ENCODE measurements at places on chromosomes 4 and X. TPM values are rescaled to one million over a fixed set of nuclear protein-coding genes. Genes with fewer than 3 reads are reported as not detected.

PTCHD1 gene
- not detected for total RNA-seq

ARR3 gene
- total RNA-seq, result not detected

ARHGAP36 gene
- total RNA-seq, result not detected

HMX1 gene
- not detected for total RNA-seq

FTHL17 gene
- total RNA-seq, result not detected

SPP1 gene
- 0.54 TPM for total RNA-seq

KDR gene
- total RNA-seq, result not detected

UGT2A3 gene
- total RNA-seq, result not detected

NSUN7 gene
- total RNA-seq, result 0.42 TPM

GPC4 gene
- not detected for total RNA-seq

DNA sequence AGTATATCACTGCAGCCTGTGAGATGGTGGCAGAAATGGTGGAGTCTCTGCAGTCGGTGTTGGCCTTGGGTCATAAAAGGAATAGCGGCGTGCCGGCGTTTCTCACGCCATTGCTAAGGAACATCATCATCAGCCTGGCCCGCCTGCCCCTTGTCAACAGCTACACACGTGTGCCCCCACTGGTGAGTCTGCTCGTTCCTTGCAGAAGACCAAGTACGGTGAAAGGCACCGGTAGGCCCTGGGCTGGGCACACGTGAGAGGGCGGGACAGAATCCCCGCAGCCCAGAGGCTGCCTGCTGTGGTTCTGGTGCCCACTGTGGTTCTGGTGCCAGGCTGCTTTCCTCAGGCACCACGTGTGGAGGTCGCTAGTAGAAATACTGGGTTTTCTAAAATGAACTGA lies 31.2 kb upstream of the MSANTD1 start:
- no peaks in the 10 kb centered on the region for H3K27me3 ChIP-seq
- no peak overlapping the region for H3K4me3 ChIP-seq
- peaks cover 30% of the 10 kb centered on the region for H3K36me3 ChIP-seq
- H3K27ac ChIP-seq, result no peak overlapping the region

- H3K27me3 ChIP-seq, result no peaks in the 10 kb centered on the region
- H3K36me3 ChIP-seq, result no peaks in the 10 kb centered on the region
- no peaks in the 10 kb centered on the region for H3K4me1 ChIP-seq
- H3K27ac ChIP-seq, result no peak overlapping the region
These were observed 723.2 kb upstream of the AGA start for GRCh38 chr4:178165251-178165950.

DNA sequence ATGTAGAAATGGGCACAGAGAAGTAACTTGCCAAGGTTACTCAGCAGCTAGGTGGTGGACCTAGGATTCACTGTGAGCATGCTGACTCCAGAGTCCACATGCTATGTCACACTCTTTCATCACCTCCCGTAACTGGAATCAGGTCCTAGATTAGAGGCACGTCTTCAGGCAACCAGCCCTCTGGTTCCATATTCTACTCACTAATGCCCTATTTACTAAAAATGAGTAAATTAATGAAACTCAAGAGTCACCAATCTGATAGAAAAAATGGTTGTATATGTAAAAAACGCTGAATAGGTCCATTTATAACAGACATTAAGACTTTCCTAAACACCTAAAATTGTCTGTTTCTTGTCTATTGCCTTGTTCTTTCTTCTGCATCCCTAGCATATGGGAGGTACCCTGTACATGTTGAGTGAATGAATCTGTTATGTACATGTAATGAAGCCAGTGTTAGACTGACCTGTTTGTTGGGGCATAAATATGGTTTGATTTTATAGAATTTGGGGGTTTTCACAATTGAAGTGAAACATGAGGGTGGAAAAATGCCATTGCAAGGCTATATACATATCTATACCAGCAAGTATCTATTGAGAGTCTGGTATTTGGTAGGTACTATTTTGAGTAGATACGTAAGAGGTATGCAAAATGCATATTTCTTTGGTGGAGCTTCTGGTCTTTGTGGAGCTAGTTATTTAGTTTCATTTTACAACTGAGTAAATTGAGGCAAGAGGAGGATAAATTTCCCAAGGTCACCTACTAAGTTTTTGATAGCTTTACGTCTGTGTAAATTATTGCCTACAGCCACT lies 7.5 kb upstream of the RUFY3 start:
- no peak overlapping the region for H3K4me3 ChIP-seq
- H3K27me3 ChIP-seq, result no peaks in the 10 kb centered on the region
- H3K27ac ChIP-seq, result no peak overlapping the region
- H3K4me1 ChIP-seq, result peaks cover 32% of the 10 kb centered on the region
- no peak for DNase-seq

DNA sequence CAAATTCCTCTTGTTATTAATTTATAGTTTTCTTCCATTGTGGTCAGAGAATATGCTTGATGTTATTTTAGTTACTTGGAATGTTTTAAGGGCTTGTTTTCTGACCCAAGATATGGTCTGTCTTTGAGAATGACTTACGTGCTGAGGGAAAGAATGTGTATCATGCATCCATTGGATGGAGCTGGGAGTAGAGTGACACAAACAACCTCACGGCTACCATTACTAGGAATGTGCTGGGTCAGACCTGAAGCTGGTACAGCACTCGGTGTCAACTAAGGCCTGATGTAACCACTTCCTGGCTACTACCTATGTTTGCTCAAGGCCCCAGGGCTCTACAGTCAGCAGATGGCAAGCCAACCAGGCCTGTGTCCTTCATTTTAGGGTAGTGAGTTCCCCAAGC lies 257.8 kb downstream of the FAT4 start:
- DNase-seq, result no peak
- no peak overlapping the region for H3K27ac ChIP-seq
- H3K36me3 ChIP-seq, result no peaks in the 10 kb centered on the region
- H3K4me1 ChIP-seq, result no peaks in the 10 kb centered on the region

DNA sequence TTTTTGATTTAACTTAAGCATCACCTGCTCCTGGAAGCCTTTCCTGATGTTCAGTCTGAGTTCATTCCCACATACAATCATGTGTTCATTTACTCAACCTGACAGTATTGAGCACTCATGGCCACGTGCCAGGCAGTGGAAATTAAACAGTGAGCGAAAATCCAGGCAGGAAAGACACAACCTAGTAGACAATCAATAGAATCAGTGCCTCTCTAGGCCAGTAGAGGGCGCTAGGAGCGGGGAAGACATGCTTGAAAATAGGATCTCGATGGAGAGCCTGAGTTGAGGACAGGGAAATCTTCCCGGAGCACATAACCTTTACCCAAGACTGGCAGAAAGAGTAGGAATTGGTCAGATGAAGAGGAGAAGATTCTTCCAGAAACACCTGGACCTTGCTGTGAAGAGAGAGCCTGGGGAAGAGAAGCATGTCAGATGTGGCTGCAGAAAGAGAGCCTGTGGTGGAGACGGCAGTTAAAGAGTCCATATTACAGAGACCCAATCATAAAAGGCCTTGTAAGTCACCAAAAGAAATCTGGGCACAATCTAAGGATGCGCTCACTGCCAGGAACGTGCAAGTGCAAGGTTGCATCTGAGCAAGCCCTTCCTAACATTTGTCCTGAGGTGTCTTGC lies 103.5 kb downstream of the LDB2 start:
- no peaks in the 10 kb centered on the region for H3K36me3 ChIP-seq
- peak; percentile 47 for DNase-seq
- no peak overlapping the region for H3K27ac ChIP-seq
- peaks cover 3% of the 10 kb centered on the region for H3K27me3 ChIP-seq
- no peaks in the 10 kb centered on the region for H3K4me1 ChIP-seq

GRCh38 chr4:145690610-145691009 lies 10.7 kb downstream of the C4orf51 start:
- DNase-seq, result no peak
- H3K4me1 ChIP-seq, result no peaks in the 10 kb centered on the region

DNA sequence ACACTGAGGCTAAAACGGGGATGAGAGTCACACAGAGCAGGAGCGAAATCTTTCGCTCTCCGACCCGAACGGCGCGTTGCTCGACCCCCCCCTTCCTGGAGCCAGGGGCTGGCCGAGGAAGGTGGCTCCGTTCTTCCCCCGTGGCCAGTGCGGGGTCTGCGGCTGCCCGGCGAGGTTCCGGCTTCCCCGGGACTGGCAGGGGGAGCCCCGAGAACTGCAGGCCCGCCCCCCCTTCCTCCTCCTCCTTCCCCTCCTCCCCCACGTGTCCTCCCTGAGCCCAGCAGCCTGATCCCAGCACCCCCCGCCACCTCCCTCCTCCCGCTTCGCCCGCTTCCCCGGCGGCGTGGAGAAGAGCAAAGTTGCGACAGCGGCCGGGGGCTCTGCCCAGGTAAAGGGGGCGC lies 2.4 kb upstream of the BCORL1 start:
- DNase-seq, result peak; percentile 47
- H3K36me3 ChIP-seq, result no peaks in the 10 kb centered on the region
- H3K27me3 ChIP-seq, result no peaks in the 10 kb centered on the region
- no peak overlapping the region for H3K4me3 ChIP-seq
- no peak overlapping the region for H3K27ac ChIP-seq

GRCh38 chr4:77564231-77564630 lies 41.4 kb upstream of the CXCL13 start:
- H3K27ac ChIP-seq, result no peak overlapping the region
- no peak for DNase-seq
- no peak overlapping the region for H3K4me3 ChIP-seq
- peaks cover 21% of the 10 kb centered on the region for H3K27me3 ChIP-seq
- no peaks in the 10 kb centered on the region for H3K36me3 ChIP-seq

DNA sequence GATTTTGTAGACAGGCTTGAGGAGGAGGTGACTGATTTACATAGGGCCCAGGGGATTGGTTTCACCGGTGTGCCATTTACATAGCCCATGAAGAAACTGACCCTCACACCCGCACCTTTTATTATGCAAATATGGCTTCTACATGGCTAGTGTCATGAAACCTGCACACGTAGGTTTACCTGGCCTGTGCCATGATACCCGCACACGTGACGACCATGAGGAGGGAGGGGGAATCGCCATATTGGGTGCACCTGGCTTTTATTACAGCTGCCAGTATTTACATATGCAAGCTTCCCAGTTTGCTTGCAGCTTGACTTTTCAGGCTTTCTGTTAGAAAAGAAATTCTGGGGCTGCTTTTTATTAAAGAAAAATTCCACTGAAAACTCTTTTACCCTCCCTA lies 359.7 kb downstream of the ADAM29 start:
- H3K27ac ChIP-seq, result no peak overlapping the region
- no peaks in the 10 kb centered on the region for H3K36me3 ChIP-seq
- H3K27me3 ChIP-seq, result no peaks in the 10 kb centered on the region
- no peaks in the 10 kb centered on the region for H3K4me1 ChIP-seq

GRCh38 chrX:17713288-17713687 lies 24.0 kb upstream of the SCML1 start:
- no peak overlapping the region for H3K27ac ChIP-seq
- H3K27me3 ChIP-seq, result no peaks in the 10 kb centered on the region
- H3K4me1 ChIP-seq, result no peaks in the 10 kb centered on the region
- no peak overlapping the region for H3K4me3 ChIP-seq

DNA sequence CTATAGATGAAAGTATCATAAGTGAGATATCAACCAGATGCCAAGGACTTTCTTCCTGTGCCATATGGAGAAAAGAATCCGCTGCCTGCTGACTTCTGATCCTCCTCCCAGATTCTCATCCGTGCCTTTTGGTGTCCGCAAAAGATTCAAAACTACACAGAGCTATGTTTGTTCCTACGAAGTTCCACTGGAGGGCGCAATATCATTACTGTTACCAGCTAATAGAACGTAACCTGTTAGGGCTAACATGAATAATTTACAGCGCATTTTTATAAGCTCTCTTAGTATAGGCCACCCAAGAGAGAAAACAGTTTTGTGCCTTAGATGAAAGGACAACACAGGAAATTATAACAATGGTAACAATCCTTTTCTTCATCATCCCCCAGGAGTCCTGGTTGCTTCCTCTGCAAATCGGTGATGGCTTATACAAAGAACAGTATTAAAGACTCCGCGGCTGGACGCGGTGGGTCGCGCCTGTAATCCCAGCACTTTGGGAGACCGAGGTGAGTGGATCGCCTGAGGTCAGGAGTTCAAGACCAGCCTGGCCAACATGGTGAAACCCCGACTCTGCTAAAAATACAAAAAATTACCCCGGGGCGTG lies 22.8 kb upstream of the CENPVL3 start:
- no peaks in the 10 kb centered on the region for H3K36me3 ChIP-seq
- H3K27ac ChIP-seq, result no peak overlapping the region
- no peak overlapping the region for H3K4me3 ChIP-seq
- no peak for DNase-seq

DNA sequence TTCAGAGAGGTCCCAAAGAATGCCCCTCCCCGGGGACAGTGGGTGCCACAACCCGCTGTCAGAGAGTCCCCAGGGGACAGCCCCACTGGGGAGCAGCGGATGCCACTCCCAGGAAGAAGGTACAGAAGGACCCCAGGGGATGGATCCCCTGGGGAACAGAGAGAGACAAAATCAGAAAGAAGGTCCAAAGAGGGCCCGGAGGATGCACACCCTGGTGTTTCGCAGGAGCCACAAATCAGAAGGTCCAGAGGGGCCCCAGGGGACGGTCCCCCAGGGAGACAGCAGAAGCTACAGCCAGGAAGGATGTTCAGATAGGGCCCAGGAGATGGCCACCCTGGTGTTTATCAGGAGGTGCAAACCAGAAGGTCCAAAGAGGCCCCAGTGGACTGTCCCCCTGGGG lies 1.4 kb downstream of the TEX13D start:
- no peak overlapping the region for H3K27ac ChIP-seq
- no peaks in the 10 kb centered on the region for H3K27me3 ChIP-seq
- H3K4me1 ChIP-seq, result peaks cover 32% of the 10 kb centered on the region
- DNase-seq, result no peak

DNA sequence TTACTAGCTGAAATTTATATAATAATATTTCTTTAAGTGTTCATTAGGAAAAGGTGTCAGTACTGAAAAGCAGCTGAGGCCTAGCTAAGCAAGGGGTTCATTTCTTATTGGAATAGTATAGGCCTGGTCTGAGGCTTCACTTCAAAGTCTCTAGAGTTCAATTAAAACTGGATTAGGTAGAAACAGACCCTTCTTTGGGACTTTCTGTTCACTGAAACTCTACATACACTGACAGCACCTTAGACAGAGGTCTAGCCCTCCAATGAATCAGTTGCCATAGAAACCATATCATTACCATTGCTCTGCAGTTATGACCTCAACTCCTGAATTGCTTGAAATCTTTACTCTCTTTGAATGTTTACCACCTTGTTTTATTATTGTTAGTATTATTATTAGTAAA lies 86.4 kb upstream of the MAB21L2 start:
- H3K36me3 ChIP-seq, result no peaks in the 10 kb centered on the region
- no peaks in the 10 kb centered on the region for H3K27me3 ChIP-seq
- no peak overlapping the region for H3K4me3 ChIP-seq
- H3K4me1 ChIP-seq, result peaks cover 2% of the 10 kb centered on the region
- no peak overlapping the region for H3K27ac ChIP-seq

DNA sequence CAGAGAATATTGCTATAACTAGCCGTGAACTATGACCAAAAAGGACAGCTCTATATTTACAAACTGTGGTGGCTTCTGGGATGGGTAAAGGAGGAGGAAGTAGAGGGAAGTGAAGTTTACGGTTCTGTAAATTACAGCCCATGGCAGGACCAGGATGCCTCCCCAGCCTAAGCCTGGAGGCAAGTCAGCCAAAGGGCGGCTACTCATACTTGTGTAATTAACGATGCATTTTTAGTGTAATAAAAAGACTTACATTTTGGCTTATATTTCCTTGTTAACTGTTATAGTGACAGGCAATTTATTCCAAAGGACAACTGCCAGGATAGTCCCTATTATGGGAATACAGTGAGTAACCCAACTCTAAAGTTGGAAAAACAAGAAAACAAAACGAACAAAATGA lies 139.9 kb upstream of the OTUD4 start:
- DNase-seq, result no peak
- H3K4me1 ChIP-seq, result no peaks in the 10 kb centered on the region
- no peak overlapping the region for H3K27ac ChIP-seq

GRCh38 chrX:15645266-15645665 lies 19.3 kb downstream of the CLTRN start:
- peaks cover 10% of the 10 kb centered on the region for H3K27me3 ChIP-seq
- H3K36me3 ChIP-seq, result no peaks in the 10 kb centered on the region
- DNase-seq, result no peak
- no peak overlapping the region for H3K27ac ChIP-seq
- no peak overlapping the region for H3K4me3 ChIP-seq
- H3K4me1 ChIP-seq, result peaks cover 4% of the 10 kb centered on the region
